ENCODE measurements at places on chromosomes 6 and 20.

- DNase-seq = no peak
Measured at GRCh38 chr6:163565140-163565539, 150.6 kb downstream of the QKI start.

GRCh38 chr6:41814629-41815028 is 27.1 kb downstream of the TOMM6 start:
- no peak for DNase-seq

DNA sequence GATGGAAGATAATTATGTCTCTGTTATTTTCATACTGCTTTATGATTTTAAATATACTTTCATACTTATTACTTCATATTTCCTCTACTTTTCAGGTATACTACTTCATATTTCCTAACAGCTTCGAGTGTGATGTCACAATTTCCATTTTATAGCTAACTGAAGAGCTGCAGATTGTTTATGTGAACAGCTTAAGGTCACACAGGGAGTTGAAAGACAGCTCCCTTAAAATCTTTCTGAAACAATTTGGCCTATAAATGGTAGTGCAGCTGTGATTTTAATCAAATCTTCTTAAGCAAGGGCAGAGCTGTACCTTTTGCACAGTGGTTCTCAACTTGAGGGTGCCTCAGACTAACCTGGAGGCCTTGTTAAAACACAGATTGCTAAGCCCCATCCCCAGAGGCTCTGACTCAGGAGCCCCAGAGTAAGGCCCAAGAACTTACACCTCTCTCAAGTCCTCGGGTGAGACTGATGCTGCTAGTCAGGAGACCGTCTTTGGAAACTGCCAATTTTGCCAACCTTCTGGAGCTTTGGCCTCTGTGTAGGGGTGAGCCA is 347.0 kb upstream of the HSF2 start:
- no peak for DNase-seq

- DNase-seq = no peak
Measured at GRCh38 chr6:130674604-130675003, 152.6 kb upstream of the SMLR1 start.

- DNase-seq = no peak
Measured at GRCh38 chr6:123215211-123215610, 219.2 kb downstream of the CLVS2 start.

- DNase-seq = no peak
Measured at GRCh38 chr6:71582820-71583219, 294.2 kb downstream of the OGFRL1 start.

DNA sequence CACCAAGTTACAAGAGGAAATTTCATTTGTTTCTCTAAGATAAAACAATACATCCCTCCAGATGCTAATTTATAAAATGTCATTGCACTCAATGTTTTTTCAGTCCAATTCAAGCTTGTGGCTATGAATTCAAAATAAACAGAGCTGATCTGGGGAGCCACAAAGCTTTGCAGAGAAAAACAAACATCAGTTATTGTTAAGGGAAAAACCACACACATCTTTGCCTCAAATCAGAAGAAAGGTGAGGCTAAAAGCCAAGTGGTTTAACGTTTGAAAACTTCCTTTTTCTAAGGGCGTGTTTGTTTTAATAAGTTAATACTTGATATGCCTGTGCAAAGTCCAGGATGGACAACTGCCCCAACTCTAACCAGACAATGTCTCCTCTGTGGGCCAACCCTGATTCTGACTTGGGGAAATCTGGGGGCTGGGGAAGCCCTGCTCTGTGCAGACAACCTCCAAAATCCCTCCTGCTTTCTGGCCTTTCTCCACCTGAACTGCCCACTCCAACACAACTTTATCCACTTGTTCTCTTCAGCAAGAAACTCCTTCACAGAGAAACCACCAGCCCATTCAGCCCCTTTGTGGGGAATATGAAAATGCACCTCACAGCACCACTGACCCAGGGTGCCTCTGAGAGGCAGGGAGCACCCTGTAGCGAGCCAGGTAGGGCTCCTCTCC is 44.6 kb upstream of the NT5E start:
- no peak for DNase-seq

DNA sequence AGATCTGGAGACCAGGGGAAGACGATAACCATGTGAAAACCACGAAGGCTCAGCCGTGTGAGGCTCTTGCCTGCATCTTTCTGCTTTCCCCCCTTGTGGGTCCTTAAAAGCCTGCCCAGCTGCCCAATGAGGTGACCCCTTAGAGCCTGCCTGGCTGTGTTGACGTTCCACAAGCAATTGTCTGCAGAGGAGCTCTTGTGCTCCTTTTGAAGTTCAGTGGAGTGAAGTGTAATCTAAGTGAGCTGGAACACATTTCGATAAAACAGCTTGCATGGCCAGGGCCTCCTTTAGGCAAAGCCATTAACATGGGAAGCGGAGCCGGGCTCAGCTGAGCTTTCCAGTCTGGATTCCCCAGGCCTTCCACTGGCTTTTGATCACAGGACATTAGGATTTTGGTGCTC is 27.3 kb upstream of the TCP11 start:
- no peak for DNase-seq

DNA sequence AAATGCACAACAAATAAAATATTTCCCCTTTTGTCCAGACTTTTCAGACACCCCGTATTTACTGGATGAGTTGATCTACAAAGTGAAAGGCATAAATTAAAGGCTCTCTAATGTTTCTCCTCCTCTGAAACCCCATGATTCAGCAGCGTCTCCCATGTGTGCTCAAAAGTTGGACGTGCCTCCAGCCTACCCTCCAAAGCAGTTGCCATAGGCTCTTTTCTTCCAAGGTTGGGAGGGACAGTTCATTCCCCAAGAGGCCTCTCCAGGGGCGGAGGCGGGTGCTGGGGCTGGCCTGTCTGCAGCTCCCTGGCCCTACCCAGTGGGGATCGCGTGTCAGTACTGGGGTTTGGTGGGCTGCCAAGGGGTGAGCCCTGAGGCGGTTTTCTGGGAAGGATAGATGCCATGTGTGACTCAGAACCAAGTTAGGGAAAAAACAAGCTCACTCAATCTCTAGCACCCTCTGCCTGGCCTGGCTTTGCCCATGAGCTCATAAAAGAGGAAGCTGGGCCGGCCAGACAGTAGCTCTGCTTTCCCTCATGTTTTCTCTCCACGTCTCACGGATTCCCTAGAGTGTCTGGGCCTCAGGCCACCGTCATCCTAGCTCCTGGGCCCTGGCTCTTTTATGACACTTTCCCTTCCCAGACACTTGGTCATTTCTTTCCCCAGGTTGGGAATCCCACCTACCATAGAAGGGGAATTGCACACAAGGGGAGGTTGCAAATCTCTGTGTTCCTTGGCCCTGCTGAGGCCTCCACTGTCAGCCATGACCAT is 8.0 kb upstream of the IER3 start:
- DNase-seq = peak; percentile 82

- DNase-seq = no peak
Measured at GRCh38 chr6:54427396-54427937, 119.2 kb downstream of the TINAG start.

- no peak for DNase-seq
Measured at GRCh38 chr6:6482256-6482655, 106.3 kb upstream of the LY86 start.

DNA sequence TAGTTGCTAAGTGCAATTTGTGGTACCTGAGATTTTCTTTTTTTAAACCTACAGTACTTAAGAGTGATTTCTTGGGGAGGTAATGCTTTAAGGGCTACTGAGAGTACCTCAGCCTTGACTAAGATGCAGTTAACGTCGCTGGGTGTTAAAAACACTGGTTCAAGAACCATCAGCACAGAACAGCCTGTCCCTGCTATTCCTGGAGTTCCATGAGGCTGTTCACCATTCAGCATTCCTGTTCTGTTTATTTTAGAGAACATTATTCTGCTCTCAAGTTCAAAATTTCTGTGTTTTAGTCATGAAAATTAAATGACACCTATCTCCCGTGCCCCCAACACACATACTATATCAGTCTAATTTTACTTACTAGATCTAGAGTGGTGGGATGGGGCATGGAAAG is 1.7 kb upstream of the PRELID3B start:
- DNase-seq = no peak

DNA sequence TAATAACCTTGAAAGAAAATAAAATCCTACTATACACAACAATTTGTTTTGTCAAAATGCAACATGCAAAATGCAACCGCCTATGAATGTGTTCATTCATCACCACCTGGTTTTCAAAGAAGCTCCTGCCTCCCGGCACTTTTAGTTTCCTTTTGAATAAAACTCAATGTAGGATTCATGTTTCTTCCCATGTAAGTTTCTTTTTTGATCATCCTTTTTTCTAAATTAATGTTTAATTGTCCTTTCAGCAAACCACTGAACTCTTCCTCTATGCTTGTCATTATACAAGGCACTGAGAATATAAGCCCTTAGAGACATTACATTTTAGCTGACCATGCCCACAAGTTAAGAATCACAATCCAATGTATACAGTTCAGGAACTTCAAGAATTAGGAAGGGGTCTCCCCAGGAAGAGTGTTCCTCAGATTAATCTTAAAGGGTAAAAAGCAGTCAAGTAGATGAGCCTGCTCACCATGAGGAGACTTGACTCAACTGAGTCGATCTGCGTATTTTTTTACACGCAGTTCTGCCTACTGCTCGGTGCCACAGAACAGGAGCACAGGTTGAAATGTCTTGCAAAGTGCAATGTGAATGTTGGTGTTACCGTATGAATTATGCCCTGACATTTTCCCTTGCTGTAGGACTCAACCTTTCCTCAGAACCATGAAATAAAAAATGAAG is 7.2 kb upstream of the THEMIS start:
- no peak for DNase-seq

DNA sequence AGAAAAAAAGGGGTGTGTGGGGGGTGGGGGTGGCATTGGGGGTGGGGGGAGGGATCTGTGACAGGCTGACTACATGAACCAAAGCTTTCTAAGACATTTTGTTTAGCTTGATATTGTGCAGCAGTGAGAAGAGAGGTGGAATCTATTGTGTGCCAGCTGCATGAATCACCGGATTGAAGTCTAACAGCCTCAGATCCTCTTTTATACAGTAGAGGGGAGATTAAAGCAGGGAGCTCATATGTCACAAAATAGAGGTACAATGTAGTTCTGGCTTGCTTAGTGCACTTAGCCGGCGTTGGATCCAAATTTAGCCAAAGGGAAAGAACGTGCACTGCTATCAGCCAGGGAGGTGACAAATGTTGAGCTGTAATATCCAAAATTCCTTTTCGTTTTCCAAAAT is 404.2 kb upstream of the CITED2 start:
- DNase-seq = peak; percentile 14

- no peak for DNase-seq
Measured at GRCh38 chr20:14724036-14724435, 386.6 kb upstream of the FLRT3 start.

DNA sequence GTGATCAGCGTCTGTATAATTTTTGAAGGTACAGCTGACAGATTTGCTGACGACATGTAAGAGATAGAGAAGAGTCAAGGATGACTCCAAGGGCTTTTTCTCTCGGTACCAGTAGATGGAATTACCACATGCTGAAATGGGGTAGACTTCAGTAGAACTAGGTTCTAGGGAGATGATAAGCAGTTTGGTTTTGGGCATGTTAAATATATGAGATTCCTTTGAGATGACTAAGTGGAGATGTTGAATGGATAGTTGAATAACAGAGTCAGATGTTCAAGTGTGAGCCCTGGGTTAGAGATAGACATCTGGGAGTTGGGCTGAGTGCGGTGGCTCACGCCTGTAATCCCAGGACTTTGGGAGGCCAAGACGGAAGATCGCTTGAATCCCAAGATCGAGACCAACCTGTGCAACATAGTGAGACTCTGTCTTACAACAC is 50.0 kb downstream of the PHF20 start:
- peak; percentile 64 for DNase-seq

DNA sequence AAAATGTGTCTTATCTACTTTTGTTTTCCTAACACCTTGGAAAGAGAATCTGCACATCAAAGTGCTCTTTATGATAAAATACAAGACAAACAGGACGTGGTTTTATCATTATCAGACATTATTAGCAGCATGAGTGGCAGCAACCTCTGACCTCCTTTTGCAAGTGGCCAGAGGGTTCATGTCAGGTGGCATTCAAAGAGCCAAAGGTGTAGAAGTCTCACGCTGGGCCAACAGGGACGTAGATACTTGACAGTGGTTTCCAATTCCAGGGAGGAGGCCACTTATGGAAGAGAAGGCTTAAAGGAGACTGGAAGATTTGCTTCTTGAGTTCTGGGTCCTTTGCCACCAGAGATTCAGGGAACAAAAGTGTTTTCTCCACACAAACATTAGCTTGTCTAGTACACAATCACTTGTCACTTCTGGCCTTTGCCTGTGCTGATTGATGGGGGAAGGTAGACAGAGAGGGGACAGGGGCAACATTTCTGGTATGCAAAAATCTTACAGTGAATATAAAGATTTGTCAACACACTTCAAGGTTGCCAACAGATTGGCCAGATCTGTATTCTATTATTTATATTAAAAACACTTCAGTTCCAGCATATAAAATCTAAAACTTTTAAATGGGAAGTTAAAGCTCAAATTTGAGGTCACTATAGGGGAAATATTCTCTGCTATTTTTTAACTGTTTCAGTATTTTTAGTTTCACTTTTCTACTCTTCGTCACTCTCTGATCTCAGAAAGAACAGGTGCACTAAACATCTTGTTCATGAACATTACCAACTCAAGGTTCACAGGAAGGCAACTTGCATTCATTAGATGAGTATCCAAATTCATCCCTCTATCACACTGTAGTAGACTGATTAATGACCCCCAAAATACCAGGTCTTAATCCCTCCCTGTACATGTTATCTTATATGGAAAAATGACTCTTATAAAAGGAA is 52.1 kb upstream of the FBXO30 start:
- no peak for DNase-seq

DNA sequence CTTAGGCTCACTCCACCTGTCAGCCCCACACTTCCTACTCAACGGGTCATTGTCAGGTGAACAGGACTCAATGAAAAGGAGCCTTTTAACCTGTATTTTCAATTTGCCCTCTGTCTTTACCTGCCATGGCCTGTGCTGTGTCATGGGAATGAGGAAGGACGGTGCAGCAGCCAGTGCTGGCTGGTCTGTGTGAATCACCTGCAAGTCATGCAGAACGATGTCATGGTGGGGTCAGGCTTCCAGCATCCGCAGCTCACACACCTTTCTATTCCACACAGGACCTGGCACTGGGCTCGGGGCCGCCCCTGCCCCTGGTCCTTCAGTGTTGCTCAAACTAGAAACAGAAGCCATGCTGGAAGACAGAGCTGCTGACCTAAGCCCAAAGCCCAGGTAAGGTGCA is 188.7 kb upstream of the GMDS start:
- no peak for DNase-seq

DNA sequence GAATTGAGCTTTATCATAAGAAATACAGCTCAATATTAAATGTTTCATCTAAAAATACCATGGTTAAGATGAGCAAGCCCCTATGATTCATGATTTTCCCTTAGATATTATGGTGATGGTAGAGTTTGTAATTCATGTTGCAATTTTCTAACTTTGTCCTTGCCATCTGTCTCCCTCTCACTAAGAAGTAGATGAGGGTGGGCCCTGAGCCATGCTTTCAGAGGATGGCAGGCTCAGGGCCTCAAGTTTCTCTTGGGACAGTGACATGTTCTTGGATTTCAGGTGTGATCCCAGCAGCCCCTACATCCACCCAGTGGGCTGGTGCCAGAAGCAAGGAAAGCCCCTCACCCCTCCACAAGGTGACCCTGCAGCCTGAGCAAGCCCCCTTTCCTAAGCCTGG is 25.6 kb downstream of the L3MBTL1 start:
- DNase-seq = peak; percentile 34

- DNase-seq = peak; percentile 57
Measured at GRCh38 chr6:36839749-36840431, 646 bp upstream of the CPNE5 start.

- DNase-seq = no peak
Measured at GRCh38 chr20:1371830-1372539, 20.9 kb downstream of the FKBP1A start.

- DNase-seq = no peak
Measured at GRCh38 chr6:97262676-97263075, 20.3 kb downstream of the MMS22L start.

All from hepatic stellate cell (primary cell).